ENCODE measurements at places on chromosomes 6 and 20. TPM values are rescaled to one million over a fixed set of nuclear protein-coding genes. Genes with fewer than 3 reads are reported as not detected.

Gene SUMO4
- not detected for total RNA-seq

Gene OPRL1
- 0.97 TPM for total RNA-seq

Gene COL21A1
- 0.50 TPM for total RNA-seq

Gene F13A1
- not detected for total RNA-seq

Gene SLC26A8
- total RNA-seq, result 0.08 TPM

Gene DNMT3B
- 4.2 TPM for total RNA-seq

Gene NKX2-2
- not detected for total RNA-seq

Gene TFAP2C
- total RNA-seq, result 13.4 TPM

Gene EPB41L2
- total RNA-seq, result 41.3 TPM

Gene VWA7
- 0.72 TPM for total RNA-seq

Gene NOX3
- not detected for total RNA-seq

Gene MUC21
- not detected for total RNA-seq

Gene TCF19
- total RNA-seq, result 13.4 TPM

Gene SLC17A3
- 1.0 TPM for total RNA-seq

Gene CAGE1
- total RNA-seq, result not detected

Gene BMP6
- total RNA-seq, result 20.7 TPM

Gene GRM1
- not detected for total RNA-seq

Gene PPIL6
- 3.6 TPM for total RNA-seq

Gene RIPOR2
- 0.46 TPM for total RNA-seq

Gene SIGLEC1
- total RNA-seq, result 0.01 TPM

Gene GPR6
- total RNA-seq, result not detected

Gene PRKN
- total RNA-seq, result not detected

Gene PRDM13
- 0.88 TPM for total RNA-seq

Gene CASS4
- not detected for total RNA-seq

Gene NKAIN2
- not detected for total RNA-seq

Gene VGLL2
- total RNA-seq, result not detected

Gene HSPA12B
- total RNA-seq, result 0.25 TPM

Gene HRH3
- total RNA-seq, result not detected

Gene CST7
- total RNA-seq, result not detected

Gene SAMD10
- not detected for total RNA-seq

Gene CCN5
- total RNA-seq, result 27.5 TPM

Gene HTR1E
- not detected for total RNA-seq

Gene TBC1D7
- 28.4 TPM for total RNA-seq

Gene CST11
- total RNA-seq, result not detected

Gene SNRNP48
- 7.8 TPM for total RNA-seq

Gene HLA-DRA
- total RNA-seq, result not detected

Gene IL17F
- total RNA-seq, result not detected

Gene IMPG1
- total RNA-seq, result not detected

Gene TAGAP
- not detected for total RNA-seq

Gene TCFL5
- 4.7 TPM for total RNA-seq

Gene OR2J1
- total RNA-seq, result not detected

Gene COX4I2
- total RNA-seq, result not detected

Gene PRICKLE4
- 0.64 TPM for total RNA-seq

Gene DEFB124
- not detected for total RNA-seq

Gene OR2H2
- total RNA-seq, result not detected

Gene PLEKHG1
- total RNA-seq, result 0.59 TPM

Data from A549 treated with Mapracorat at 1 μM for 4 hours (cell line).